GM12865 (cell line): ENCODE measurements at places on chromosomes 2 and 18.

GRCh38 chr2:140683658-140684057 is 1447.2 kb downstream of the LRP1B start:
- no peak for DNase-seq

- DNase-seq = peak; percentile 65
These were observed 825.8 kb downstream of the DCC start for GRCh38 chr18:53165770-53166169.

GRCh38 chr2:158502974-158503373 is 46.2 kb downstream of the PKP4 start:
- no peak for DNase-seq

DNA sequence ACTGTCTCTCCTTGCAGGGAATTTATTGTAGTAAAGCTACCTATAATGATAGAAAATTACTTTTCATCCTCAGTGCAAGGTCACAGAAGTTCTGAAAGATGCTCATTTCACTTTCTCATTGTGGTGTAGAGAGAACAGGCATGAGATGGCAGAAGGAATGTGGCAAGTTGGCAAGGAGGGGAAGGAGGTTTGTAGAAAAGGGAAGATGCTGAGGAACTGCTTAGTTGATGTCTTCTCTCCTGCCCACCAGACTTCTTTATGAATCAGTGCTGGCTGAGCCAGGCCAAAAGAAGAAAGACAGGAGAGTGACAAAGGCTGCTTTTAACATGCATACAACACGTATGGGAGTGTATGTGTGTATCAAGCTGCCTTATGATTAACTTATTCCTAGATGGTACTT is 164.4 kb downstream of the PRPF40A start:
- no peak for DNase-seq

DNA sequence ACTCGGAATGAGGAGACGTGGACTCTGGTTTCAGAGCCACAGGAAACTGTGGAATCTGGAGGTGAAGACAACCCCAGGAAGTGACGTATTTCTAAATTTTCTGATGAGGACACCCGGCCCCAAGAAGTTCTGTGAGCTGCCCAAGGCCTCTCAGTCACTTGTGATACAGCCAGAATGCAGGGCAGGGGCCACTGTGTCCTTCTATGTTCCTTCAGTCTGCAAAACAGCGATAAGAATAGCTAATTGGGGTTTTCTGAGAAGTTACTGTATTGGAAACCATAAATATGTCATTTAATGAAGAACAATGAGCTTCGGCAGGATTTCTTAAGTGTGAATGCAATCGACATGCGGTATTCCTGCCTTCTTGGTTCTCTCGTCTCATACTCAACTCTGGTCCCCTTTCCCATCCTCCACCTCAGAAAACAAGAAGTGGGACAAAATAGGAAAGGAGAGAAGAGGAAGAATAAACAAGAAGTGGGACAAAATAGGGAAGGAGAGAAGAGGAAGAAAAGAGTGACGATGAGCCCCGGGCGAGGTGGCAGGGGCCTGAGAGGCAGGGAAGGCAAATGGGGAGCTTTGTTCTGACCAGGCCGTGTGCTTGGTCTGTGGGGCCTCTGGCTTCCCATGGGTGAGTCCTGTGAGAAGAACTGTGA is 282.0 kb upstream of the REV1 start:
- no peak for DNase-seq
